NCI-H1417 treated with DMSO at 0.1 percent for 48 hours (cell line): ENCODE measurements at places on chromosomes 1 and 21.

DNA sequence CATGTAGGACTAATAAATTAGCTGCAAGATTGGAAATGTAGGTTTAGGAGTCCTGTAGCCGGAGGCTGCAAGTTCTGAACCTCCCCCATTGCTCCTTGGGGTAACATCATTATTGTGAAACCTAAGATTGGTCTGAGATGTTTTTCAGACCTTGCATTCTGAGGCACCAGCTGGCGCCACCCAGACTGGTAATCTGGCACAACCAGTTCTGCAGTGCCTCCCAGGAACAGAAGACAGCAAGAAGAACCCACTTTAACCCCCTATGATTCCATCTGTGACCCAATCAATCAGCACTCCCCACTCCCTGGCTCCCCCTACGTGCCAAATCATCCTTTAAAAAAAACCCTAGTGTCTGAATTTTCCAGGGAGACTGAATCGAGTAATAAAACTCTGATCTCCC is 11.6 kb upstream of the DNAJC6 start:
- no peak for DNase-seq

DNA sequence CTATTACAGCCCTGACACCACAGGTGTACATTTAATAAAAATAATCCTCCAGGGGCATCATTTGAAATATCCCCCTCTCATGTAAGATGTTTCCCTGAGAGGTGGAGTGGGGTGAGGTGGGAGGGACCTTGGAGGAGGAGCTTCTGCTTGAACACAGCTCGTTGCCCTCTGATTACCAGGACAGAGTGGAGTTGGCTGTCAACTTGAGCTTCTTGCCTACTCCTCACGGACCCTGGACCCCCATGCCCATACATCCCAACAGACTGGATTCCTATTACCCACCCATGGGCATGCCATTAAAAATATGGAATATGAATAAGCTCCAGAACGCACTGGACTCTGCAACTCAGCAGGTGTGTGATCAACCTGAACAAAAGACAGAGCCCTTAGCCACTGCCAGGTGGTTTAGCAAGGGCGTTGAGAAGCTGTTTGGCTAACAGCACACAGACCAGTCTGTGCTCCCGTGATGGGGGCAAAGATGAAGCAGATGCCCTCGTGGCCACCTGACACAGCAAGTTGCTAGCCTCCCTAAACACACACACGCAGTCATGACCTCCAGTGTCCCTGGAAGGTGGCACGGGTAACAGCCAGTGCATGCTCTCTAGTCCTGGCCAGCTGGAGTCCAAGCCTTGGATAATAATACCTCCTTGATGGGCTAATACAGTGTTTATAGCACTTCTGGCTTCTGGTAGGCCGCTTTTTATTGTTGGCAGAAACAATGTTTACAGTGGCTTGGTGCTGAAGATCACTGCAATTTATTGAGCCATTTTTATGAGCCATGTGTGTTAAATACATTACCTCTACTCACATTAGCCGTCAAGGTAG is 155.0 kb downstream of the TOMM20 start:
- DNase-seq: peak; percentile 78

DNA sequence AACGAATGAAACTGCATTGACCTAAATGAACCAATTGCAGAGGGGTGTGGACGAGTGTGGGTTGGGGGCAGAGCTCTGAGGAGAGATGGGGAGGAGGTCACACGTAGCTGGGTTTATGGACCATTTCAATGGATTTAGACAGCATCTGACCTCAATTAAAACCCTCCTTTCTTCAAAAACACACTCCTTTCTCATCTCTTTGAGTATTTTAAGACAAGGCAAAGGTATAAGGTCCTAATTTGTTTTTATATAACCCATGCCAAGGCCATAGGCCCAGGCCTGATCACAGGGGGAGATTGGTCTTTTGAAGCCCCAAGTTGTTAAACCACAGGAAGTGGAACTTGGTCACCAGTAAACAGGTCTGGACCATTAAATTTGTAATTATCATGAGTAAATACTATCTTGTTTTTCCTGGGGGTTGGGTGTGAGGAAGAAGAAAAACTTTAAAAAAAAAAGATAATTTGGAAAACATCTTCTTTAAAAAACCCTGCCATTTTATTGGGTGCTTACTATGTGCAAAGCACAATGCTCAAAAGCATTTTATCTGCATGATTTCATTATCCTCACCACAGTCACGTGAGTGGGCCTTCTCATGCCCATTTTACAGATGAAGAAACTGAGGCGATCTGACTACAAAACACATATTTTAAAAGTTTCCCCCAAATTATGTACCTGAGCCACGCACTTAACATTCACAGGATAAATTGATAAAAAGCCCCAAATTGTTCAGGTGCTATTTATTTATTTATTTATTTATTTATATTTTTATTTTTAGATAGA is 8.9 kb upstream of the INAVA start:
- DNase-seq: no peak

- no peak for DNase-seq
Measured at GRCh38 chr21:17729455-17729854, 89.7 kb downstream of the C21orf91 start.

DNA sequence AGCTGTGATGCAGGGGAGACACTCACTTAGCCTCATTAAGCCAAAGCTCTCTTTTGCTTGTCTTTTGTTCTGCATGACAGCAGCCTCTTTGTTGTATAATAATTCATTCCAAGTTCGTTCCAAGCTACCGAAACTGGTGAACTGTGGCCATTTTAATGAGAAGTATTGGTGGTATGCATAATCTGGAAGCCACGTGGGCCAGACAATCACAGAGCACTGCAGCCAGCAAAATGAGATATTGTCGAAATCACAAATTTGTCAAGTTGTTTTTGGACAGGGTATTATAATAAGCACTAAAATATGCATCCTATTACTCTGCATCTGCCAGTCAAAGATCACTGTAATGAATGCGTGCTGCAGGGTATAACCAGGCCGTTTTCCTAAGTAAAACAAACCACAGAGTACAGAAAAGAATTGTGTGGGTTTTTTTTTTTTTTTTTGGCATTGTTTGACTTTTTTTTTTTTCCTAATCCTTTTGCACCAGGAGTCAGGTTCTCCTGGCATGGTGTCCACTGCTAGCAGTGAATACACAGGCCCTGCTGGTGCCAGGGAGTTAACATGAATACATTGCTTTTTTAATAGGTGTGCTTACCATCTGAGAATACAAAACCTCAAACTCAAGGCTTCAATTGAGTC is 423.9 kb downstream of the PTBP2 start:
- DNase-seq: no peak

GRCh38 chr1:176857632-176858031 is 306.9 kb downstream of the ASTN1 start:
- no peak for DNase-seq

- DNase-seq: no peak
Measured at GRCh38 chr1:246161626-246162025, 345.5 kb downstream of the SMYD3 start.

DNA sequence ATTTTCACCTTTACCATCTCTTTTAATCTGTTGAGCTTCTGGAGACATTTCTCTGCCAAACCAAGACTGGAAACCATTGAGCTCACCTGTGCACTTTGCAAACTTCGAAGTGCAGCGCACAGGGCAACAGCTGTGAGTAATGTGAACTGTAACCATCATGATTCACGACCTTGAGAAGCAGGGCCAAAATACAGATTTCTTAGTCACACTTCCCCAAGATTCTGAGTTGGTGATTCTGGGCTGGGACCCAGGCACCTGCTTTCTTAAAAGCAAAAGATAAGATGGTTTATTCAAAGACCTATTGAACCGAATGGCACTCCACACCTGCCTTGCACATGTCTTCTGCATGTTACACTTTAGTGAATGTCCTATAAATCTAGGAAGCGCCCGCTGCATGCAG is 10.2 kb downstream of the AGTRAP start:
- no peak for DNase-seq

GRCh38 chr1:8443558-8444194 is 125.8 kb downstream of the SLC45A1 start:
- no peak for DNase-seq

DNA sequence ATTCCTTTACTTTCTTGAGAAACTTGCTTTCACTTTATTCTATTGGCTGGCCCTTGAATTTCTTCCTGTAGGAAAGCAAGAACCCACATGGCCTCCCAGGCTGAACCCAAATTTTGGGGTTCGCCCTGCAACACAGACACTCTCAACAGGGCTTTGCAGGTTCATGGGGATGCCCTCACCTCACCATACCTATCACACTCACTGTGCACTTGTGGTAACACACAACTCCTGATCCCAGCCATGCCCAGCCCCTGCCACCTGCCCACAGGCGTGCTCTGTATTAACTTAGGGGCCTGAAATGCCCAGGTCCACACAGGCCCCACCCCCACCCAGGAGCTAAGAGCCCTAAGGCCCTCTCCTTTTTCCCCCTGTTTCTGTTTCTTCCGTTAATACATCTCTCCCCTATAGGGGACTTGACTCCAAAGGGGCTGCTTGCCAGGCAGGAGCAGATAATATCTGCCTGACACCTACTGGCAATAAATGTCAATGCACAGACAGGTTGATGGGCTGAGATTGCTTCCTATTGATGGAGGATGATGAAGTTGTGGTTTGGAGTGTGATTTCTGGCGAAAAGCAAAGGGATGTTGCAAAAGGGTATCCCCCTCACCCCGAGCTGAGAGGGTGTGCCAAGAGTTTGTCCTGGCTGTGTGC is 171.5 kb downstream of the AJAP1 start:
- DNase-seq: no peak

GRCh38 chr1:110787328-110788071 is 85.4 kb upstream of the CD53 start:
- no peak for DNase-seq

GRCh38 chr21:25313829-25314228 is 293.5 kb downstream of the MRPL39 start:
- DNase-seq: peak; percentile 40

DNA sequence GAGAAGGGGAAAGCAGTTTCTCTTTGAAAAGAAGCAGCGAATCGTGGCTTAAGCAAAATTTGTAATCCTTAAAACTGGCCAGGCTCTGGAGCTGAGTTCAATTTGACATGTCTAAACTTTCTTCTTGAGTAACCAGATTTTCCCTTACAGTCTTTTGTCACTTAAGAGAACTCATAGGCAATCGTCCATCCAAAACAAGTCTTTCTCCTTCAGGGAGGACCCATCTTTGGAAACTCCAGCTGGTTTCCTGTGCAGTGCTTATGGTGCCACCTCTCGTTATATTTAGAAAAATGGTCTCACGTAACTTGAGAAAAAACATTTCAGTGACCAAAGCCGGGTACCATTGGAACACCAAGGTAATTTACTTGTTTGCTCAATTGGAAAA is 1.8 kb upstream of the PTTG1IP start:
- DNase-seq: no peak
